Activated naive CD4-positive, alpha-beta T cell (primary cell): ENCODE measurements at places on chromosomes 5 and 9.

GRCh38 chr9:91273853-91274552 is 87.7 kb downstream of the AUH start:
- no peak for DNase-seq

- DNase-seq: no peak
These were observed 691.0 kb downstream of the PTPRD start for GRCh38 chr9:9921805-9922204.

DNA sequence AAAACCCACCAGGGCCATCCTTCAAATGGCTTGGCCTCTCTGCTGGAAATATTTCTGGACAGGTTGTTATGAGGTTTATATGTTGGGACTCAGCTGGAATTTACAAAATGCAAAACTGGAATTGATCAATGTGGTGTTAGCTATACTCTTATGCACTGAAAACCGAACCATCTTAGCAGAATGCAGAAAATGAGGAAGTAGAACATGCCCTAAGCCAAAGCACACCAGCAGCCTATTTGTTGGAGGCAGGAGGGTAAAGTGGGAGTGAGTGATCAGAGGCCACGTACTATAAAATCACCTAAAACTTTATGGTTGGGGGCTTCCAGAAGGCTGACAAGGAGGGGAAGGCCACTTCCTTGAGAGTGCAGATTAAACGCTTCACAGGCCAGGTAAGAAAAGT is 63.6 kb upstream of the C5orf63 start:
- DNase-seq: no peak

GRCh38 chr9:16316456-16316855 is 554.0 kb downstream of the BNC2 start:
- no peak for DNase-seq

GRCh38 chr9:126276056-126276728 is 50.4 kb upstream of the MVB12B start:
- no peak for DNase-seq

DNA sequence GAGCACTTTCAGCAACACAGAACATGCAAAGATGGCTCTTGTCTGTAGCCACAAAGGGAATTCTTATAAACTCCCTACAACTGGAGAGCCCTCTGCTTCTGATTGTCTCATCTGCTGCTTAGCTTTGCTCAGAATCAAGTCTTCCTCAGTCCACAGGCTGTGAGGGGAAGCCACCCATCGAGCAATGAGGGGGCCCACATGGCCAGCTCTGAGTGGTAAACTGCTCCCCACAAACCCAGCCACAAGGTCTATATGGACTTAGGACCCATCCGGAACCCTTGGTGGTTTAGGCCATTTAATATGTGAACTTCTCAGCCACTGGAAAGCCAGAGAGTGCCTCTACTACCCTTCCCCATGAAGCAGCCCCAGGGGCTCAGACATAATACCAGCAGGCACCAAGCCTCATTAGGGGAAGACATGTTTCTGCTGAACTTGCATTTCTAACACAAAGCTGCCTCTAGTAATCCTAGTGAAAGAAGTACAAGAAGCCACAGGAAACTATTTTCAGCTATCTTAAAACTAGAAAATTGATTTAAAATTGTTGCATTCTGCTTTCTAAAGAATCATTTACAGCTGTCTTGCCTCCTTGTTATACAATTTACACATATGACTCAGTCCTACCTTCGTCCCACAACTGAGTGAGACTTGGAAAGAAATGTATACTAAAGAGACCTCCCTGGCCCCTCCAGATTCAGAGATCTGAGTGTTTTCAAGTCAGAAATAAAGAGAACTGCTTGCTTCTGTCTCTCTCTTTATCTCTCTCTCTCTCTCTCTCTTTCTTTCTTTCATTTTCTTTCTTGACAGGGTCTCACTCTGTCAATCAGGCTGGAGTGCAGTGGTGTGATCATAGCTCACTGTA is 90.2 kb downstream of the ESM1 start:
- DNase-seq: no peak

DNA sequence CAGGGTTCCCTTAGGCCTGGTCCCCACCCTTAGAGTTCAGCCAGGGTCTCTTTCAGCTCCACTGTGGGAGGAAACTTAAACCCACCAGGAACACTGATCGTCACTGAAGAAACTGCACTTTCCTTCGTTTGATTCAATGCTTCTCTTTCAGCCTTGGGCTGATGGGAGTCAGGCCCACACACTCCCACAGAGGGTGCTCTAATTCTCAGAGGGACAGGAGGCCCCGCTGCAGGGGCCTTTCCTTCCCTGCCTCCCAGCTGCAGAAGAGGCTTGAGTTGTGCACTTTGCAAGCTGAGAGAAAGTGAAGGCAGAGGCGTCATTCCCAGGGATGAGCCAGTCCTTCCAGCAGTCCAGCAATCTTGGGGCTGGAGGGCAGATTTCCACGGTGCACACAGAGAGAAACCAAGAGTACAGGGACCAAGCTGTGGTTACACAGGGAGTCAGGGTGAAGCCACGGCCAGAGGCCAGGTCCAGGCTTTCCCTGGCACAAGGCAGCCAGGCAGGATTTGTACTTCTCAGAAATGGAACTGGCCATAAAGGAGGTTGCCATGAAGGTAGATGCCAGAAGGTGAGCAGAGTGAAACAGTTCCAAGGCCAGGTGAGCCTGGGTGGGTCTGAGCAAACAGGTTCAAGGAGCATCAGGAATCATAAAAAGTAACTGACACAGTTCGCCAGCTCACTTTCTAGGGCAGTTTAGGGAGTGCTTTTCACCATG is 10.4 kb upstream of the GLIPR2 start:
- no peak for DNase-seq

- no peak for DNase-seq
These were observed 67.3 kb upstream of the SHISAL2B start for GRCh38 chr5:64622991-64623390.

DNA sequence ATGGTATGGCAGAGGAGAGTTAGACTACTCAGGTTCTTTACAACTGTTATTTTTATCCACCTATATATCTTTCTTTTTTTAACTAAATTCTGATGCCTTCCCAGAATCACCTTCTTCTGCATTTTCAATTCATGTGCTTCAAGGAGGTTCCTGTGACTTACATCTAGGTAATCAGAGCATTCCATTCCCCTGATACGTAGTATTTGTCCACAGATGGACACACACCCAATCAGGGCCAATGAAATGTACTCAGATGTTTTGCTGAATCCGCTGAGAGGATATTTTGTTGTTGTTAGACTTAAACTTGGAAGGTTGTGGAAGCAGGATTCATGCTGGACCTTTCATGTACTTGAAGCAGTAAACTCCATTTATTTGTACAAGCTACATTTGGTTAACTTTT is 159.4 kb upstream of the FER start:
- DNase-seq: no peak

DNA sequence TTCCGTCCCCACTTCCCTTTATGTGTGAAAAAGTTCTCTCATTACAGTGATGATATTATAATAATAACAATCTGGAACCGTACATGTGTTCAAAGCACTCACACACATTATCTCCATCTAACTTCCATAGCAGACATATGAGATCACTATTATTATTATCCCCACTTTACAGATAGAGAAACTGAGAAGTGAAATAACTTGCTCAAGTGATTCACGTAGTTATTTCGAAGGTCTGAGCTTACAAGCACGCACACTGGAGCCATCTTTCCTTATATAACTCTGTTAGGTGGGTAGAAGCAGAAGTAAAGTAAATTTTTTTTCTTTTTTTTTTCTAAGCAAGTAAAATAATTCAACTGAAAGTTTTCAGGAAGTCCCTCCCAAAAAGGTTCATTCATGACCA is 62.9 kb upstream of the PTGER4 start:
- DNase-seq: no peak

- DNase-seq: no peak
These were observed 15.7 kb downstream of the NREP start for GRCh38 chr5:111741278-111741677.

DNA sequence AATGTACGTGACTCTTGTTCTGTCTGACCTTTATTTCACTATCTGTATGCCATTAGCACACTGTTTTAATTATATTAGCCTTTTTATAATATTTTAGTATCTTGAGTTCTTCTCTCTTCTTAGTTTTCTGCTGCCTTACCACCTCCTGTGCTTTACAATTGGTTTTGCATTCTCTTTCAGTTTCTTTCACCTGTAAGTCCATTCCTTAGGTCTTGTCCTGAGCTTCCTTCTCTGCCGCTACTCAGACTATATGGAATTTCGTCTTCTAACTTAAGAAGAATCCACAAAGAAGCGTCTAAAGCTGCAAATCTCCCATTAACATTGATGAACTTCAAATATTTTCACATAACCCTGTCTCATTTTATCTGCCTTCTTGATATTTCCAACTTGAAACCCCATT is 642.9 kb downstream of the MAT2B start:
- DNase-seq: no peak

DNA sequence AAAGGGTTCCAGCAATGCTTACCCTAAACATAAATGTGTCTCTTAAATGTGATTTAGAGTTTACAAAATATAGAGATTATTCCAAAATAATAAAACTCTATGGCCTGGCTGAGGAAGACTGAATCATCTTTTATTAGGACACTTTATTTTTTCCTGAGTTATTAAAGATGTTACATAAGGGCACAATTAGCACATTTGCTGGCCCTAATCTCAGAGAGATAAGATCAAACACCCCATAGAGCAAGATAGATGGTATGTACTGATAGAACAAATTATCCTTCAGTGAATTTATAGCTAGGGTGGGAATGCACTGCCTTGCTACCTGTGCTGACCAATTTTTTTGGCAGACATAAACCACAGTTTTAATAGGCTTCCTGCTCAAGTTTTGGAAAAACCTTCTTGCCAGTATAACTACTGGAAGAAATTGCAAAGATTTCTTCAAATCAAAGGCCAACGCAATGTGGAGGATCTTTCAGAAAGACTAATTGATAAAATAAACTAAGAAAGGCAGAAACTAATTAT is 367.1 kb upstream of the MPDZ start:
- no peak for DNase-seq

- no peak for DNase-seq
These were observed 35.6 kb upstream of the LMNB1 start for GRCh38 chr5:126741361-126741760.

GRCh38 chr5:57434227-57434640 is 48.4 kb downstream of the ACTBL2 start:
- no peak for DNase-seq
